Left cardiac atrium (tissue), 4 donors: ENCODE measurements at places on chromosomes 16 and 17. TPM values are rescaled to one million over a fixed set of nuclear protein-coding genes. Genes with fewer than 3 reads are reported as not detected.

GRCh38 chr16:16004314-16004749 lies 54.9 kb downstream of the ABCC1 start:
- no peak for DNase-seq

DNA sequence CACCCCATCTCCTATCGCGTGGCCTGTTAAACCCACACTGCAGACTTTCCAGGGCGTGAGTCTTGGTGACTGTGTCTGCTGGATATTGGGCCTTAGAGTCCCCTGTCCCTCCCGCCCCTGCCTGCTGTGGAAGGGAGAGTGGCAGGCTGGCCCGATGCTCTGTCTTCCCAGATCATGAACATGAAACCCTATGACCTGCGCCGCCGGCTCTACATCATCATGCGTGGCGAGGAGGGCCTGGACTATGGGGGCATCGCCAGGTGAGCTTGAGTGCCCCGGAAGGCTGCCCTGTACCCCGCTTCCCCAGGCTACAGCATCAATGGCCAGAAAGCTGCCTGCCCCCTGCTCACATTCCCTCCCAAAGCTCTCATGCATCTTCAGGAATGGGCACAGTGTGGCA lies 19.5 kb upstream of the CLEC18A start:
- DNase-seq, result no peak

GRCh38 chr16:82470620-82471152 lies 156.1 kb upstream of the CDH13 start:
- DNase-seq, result no peak

DNA sequence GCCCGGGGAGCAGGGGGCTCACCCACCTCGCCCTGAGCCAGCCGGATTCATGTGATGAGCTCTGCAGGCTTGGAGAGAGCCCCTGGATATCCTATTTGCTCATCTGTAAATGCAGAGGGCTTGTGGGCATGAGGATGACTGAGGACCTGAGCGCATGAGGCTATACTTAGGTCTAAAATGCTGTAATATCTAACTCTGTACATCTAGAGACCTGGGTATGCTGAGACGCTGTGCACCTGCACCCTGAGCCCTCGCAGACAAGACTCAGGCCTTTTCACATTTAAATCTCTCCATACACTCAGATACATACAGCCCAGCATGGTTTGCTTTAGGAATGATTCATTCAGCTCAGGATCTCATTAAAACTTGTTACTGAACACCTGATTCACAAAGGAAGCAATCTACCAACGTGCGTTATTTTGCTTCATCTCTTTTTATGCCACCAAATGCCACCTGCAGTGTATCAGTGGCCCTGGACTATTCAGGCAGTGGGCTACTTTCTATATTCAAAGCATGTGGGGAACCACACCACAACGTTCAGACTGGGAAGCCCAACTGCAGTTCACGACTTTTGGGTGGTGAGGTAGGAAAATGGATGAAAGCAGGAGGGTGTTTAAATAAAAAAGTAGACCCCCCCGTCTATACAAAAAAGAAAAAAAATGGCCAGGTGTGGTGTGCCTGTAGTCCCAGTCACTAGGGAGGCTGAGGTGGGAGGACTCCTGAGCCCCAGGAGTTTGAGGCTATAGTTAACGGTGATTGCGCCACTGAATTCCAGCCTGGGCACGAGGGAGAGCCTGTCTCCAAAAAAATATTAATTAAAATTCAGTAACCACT lies 12.0 kb downstream of the USP7 start:
- DNase-seq, result no peak

- DNase-seq, result peak; percentile 86
Measured at GRCh38 chr17:17303010-17303846, at the start of gene NT5M. TSS of gene NT5M (plus strand) at chr17:17303373. CDS start at chr17:17303551, 178 bp downstream.

The CIITA gene
- total RNA-seq, result 6.6 TPM

The DHODH gene
- total RNA-seq, result 34.5 TPM
